ENCODE measurements at places on chromosomes 3 and 15.
A peak's percentile ranks its signal among the peaks of the same experiment; 100 is the strongest.

GRCh38 chr15:78929536-78930264 lies 15.1 kb downstream of the CTSH start:
- no peak for DNase-seq

GRCh38 chr3:152790651-152791387 lies 44.1 kb upstream of the P2RY1 start:
- no peak for DNase-seq

DNA sequence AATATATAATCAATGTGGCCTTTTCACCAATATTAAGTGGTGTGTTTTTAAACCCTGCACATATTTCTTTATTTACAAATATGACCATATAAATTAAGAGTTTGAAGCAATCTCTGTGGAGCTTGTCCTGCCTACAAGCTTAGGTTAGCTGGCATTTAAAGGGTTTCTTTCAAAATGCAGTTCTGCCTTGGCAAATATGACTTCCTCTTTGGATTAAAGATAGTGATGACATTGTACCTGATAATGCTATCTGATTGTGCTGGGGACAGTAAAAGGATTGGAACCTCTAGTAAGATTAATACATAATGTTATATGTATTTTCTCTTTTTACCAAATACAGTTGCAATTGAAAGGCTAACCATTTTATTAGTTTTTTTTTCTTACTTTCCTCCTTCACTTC lies 249.1 kb downstream of the OTOL1 start:
- no peak for DNase-seq

DNA sequence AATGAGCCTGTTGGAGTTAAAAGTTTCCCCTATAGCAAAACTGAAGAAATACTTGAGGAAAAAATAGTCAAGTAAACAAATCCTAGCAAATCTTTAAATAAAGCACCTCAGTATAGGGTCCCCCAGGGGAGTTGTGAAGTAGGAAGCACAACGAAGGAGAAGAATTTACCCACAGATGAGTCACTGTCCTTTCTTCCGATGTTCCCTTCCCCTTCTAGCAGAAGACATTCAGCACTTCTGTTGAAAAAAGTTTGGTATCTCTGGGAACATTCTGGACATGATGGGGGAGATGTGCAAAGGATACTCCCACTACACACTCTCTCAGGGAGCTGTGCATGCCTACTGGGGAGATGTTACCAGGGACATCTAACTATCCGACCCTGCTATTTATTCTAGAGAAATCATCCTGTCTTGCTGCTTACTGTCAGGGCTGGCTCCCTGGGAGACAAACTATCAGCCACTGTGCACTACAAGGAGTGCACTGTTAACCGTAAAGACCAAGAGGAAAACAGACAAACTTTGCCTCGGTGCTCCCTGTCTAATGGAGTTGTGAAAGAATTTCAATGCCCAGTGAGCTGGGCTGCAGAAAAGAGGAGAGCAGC lies 93.8 kb downstream of the RFTN1 start:
- DNase-seq: no peak

- DNase-seq: peak; percentile 16
Observed at GRCh38 chr3:12449889-12450682, 34.2 kb upstream of the TSEN2 start.

DNA sequence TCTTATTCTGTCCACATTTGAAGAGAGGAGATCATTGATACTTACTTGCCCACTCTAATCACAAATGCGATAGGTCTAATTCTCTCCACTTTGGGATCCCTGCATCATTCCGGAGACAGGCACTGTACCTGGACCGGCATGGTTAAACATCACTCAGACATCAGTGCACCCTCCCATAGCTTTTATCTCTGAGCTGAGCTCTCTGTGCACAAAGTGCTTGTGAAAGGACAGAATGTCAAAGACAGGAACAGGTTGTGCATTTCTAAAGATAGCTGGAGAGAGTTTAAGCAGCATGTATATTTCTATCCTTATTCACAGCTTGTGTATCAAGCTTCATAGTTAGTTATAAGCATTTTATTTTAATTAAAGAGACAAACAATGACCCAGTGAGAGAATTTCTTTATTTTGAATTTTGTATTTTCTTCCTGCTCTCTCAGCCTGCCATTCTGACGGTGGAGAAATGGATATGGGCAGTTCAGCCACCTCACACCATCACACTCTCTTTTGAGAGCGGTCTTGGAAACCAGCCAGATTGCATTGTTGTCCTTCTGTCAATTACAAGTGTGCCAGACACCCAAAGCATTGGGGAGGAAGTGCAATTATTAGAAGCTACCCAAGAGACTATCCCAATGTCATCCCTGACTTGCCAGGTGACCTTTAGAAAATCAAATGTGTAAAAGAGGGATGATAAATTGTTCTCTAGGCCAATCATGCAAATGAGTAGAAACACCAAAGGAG lies 65.2 kb upstream of the CHL1 start:
- no peak for DNase-seq

GRCh38 chr3:38204599-38205471 lies 39.5 kb downstream of the OXSR1 start:
- DNase-seq: no peak

DNA sequence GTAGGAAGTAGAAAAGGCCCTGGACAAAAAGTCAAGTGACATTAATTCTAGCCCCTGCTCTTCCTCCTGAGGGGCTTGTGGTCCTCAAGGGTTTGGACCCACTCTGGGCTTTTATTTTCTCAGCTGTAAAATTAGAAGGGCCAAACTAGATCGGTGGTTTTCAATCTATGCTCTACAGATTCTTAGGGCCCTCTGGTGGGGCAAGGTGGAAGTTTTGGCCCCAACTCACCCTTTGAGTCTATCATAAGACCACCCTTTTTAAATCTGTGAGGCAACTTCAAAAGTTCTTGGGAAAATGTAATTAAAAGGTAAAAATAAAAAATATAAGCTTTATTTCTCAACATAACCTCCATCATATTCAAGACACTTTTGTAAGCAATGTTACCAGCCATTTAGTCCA lies 25.6 kb upstream of the CFAP161 start:
- DNase-seq: no peak

DNA sequence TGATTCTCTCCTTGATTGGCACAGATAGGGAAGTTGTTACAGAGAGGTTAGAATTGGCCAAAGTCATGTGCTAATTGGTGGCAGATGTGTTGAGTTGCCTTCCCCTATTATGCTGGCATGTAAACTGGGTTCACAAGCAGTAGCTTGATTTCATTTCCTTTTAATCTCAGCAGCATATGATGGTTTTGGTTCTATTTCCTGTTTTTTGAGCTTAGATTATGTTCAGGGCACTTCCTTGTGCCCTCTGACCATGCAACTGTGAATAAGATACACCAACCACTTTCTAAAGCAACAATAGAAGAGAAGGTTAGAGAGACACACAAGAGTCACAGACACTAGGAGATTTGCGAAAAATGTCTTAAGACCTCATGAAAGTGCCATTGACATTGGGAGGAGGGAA lies 16.5 kb downstream of the HPS3 start:
- DNase-seq: no peak

- DNase-seq: no peak
Observed at GRCh38 chr3:128872282-128872681, 7.1 kb upstream of the ACAD9 start.

DNA sequence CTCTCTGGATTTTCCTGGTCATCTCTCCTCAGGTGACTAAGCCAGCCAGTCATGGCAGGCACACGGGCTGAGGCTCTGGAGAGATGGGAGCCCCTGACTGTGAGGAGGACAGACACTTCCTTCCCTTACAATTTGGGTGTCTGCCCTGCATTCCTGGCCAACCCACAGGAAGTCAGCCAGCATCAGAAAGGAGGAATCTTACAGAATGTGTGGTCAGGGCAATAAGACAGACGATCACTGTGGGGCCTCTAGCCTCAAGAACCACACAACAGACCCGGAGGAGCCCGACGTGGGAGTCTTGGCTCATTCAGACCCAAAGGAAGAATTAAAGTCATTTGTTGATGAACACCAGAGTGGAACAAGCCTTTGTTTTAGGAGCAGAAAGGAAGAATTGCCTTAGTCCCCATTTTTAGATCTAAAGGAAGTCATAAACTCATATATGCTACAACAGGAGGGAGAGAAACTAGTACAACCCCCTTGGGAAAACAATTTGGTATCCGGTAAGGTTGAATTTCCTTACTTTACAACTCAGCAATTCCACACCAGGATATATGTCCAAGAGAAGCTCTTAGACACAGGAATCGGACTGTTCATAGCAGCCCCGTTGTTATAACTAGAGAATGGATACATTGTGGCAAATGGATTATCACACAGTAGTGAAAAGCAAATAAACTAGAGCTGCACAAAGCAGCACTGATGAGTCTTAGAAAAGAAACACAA lies 62.2 kb downstream of the ABTB1 start:
- no peak for DNase-seq

Data from activated T-cell treated with anti-CD3 and anti-CD28 coated beads, Interleukin-2, amount 50 U/mL, for 24 hours (primary cell).